ENCODE measurements at places on chromosomes 3 and 15.

DNA sequence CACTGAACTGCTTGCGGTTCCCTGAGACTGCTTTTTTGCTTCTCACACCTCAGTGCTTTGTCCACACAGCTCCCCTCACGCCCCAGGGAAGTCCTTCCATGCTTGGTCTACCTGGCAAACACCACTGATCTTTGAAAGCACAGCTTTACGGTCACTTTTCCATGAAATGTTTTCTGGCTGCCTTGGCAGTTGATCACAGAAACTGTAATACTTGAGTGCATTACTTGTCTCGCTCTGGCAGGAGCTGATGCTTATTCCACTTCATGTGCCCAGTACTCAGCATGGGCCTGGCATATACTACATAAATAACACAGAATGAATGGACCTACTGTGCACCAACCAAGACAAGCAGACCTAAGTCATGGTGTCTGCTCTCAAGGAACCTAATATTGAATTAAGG lies 121.1 kb downstream of the MEX3B start:
- no peak for DNase-seq

- DNase-seq, result peak; percentile 44
Measured at GRCh38 chr15:67150023-67150860, 84.8 kb downstream of the SMAD3 start.

- no peak for DNase-seq
Measured at GRCh38 chr15:61155741-61156700, 73.1 kb downstream of the RORA start.

DNA sequence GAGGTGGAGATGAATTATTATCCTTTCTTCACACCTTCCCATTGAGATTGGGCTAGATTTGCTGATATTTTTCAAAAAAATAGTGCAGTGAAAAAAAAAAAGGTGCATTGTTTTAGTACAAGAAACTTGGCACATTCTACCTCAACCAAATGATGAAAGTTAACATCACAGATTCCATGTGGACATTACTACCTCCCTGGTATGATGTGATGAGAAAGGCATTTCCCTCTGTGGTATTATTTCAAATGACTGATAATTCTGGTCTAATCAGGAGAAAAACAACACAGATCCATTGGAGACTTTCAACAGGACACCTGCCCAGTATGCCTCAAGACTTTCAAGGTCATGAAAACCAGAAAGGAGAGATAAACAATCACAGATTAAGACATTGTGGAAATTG lies 313.4 kb downstream of the BCHE start:
- no peak for DNase-seq

DNA sequence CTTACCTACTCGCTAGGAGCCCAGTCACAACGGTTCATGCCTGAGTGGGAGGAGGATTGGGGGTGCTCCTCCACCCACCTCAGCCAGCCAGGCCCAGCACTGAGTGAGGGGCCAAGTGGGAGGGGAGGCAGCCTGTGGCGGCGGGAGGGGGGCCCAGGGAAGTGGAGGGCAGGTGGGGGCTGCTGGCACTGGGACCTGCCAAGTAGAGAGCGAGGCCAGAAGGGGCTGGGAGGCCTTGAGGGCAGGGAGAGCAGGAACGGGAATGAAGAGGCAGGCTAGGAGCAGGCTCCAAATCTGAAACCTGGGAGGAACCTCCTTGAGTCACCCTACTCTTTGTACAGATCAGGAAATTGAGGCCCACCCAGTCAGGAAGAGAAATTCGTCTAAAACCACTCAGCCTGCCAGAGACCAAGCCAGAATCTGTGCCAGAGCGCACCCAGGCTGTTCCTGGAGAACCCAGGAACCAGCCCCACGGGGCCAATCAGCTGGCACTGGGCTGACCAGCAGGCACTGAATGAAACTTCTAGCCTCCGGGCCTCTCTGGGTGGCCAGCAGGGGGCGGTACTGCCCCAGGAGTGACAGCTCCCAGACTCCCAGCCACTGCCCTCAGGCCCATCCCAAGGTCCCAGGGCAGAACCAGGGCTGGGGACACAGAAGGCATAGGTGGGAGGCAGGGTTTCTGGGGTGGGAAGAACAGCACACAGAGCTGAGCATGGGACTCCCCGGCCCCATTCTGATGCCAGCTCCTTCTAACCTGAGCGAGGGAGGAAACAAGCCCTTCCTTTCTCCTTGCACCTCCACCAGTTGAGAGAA lies 14.8 kb upstream of the CYP11A1 start:
- DNase-seq, result peak; percentile 86

GRCh38 chr3:61601831-61602230 lies 40.5 kb downstream of the PTPRG start:
- DNase-seq, result no peak

DNA sequence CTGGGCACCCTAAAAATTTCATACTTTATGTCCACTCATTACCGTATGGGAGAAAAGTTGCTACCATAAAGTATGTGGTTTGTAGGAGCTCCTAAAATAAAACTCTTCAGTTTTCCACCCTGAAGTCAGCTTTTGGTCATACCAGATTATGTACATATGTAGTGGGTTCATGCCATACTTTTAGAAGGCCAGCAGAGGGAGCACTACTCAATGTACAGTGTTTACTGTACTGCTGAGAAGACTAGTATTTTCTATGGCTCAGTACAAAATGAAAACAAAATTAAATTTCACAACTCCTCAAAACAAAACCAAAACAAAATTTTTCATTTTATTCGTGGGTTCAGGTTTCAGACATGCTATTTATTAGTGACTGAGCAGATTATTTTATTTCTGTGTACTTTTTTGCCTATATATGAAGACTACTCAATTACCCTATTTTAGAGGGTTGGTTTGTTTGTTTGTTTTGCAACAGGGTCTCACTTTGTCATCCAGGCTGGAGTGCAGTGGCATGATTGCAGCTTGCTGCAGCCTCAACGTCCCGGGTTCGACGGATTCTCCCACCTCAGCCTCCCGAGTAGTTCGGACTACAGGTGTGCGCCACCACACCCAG lies 24.3 kb downstream of the NXPE3 start:
- peak; percentile 87 for DNase-seq

DNA sequence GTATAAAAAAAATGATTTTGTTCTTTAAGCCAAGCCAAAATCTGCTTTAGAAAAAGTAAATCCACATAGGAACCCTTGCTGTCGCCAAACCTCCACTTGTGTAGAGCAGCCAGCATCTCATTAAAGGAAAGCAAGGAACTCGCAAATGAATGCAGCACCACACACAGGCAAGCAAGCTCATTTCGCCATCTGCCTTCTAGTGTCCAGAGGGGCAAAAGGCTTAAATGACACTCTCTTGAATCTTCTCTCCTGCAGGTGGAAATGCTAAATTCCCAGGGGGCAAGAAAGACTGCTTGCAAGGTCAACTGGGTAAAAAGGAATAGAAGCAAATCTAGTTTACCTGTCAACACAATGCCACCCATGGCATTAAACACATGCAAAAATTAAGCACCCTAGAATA lies 2.4 kb downstream of the MB21D2 start:
- peak; percentile 76 for DNase-seq

DNA sequence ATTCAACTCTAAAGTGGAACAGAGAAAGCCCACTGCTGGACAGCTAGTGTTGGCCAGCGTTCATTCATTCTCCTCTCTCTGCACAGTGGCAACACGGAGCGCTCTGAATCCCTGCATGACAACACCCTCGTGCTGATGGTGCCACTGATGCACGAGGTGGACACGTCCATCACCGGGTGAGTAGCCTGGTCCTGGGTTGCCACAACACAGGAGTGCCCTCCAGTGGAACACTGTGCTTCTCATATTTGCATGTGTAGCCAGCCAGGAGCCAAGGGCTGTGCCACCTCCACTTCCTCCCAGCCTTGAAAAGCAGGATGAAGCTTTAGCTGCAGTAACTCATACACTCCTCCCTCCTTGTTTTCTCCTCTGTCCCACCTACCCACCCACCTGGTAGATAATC lies 120.0 kb upstream of the CTDSPL start:
- peak; percentile 16 for DNase-seq

DNA sequence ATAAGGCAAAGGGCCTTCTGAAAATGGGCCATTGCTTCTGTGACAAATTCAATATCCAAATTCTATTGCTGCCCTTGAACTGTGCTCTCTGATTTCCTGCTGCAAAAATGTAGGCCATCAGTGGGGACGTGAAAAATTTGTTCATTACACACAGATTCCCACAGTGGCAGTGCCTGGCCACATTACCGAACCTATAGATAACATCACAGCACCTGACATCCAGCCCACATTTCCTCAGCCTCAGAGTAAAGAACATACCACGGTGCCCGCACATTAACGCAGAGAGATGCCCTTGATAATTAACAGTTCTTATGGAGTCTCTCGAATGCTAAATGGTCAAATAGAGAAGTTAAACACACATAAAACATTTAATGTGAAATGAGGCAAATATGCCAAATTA lies 931.6 kb upstream of the CFAP20DC start:
- no peak for DNase-seq

GRCh38 chr15:90982135-90982534 lies 12.2 kb downstream of the PRC1 start:
- DNase-seq, result no peak

- DNase-seq, result no peak
Measured at GRCh38 chr3:141342386-141342785, 25.9 kb upstream of the ZBTB38 start.

DNA sequence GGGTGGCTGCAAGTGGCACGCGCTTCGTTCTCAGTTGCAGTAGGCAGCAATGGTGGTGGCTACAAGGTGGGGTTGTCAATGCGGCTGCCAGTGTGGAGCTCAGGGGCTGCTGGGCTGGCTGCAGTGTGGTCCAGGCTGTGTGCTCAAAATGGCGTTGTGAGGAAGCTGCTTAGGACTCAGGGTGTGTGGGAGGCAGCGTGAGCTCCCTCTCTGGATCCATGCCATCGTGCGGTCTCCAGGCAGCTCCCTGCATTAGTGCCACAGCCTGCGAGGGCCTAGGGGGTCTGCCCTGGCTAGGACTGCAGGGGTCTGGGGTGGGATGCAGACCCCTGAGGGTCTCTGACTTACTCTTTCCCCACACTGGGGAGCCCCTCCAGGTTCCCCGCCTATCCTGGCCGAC lies 397.2 kb downstream of the OCA2 start:
- no peak for DNase-seq

DNA sequence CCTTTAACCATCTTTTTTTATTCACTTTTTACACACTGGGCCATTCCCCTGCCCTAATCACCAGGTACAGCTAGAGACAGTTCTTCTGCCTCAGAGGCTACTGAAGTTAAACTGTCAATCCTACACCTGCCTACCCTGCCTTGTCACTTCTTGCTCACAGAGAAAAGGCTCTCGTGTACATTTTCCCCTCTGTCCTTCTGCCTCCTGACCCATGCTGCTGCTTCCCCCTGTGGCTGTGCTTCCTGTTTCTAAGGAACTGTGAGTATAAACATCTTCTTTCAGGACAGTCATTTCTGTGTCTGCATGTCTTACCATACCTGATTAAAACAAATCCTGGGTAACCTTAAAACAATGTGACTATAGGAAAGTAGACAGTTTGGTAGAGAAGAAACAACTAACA lies 236.4 kb upstream of the MRPL3 start:
- DNase-seq, result no peak

DNA sequence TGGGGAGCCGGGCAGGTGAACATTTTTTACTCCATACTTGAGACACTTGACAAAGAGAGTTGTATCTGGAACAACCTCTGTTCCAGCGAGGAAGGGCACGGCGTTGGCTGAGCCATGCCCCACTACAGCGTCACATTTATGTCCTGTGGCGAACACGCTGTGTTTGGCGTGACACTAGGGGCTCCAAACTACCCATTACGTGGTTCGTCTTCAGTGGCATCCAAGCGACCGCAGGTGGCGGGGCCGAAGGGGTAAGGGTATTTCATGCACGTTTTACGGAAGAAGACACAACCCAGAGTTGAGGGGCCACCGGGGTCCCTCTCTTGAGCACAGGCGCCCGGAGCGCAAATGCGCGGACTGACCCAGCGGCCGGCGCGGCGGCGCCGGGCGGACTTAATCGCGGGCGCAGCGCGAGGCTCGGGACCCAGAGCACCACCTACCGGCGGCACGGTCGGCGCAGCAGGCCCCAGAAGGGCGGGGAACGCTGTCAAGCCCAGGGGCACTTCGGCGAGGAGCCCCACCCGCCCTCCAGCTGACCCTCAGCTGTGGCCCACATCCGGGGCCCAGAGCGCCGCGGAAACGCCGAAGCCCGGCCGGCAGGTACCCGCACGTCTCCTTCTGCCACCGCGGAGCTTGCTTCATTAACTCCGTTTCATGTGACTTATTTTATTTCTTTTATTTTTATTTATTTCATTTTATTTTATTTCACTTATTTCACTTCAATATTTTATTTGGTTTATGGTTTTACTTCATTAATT lies 36.4 kb upstream of the TRIM71 start:
- peak; percentile 57 for DNase-seq

DNA sequence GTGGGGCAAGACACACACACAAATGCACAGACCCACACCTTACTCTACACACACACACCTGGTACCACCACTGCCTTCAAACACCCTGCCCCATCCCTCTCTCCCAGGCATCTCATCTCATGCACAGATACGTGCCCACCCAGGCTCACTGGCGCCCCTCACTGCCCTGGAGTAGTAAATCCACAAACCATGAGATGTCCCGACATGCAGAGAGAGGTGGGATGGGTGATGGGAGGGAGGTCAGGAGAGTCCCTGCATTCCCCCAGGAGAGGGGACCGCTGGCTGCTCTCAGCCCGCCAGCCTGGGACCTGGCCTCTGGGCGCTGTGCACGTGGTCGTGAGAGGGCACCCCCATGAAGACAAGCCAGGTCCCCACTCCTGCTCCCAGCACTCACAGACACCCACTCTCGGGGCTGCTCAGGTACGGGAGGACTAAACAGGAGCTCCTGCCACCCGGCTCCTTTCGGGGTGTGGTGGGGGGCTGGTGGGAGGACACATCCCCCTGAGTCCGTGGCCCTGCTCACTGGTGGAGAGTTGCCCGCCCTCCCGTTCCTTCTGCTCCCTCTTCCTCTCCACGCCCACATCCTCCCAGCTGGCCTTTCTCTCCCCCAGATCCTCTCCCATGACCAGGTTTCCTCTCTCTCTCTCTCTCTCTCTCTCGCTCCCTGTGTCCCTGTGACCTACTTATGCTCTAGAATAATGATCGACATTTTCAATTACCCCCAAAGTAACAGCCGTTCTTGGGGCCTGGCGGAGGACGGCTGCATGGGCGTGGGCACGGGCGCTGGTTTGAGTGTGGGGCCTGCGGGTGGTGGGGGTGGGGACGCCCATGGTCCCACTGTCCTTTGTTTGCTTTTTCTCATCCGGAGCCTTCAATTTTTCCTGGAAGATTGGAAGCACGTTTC lies 18.9 kb upstream of the CSPG4 start:
- peak; percentile 67 for DNase-seq

GRCh38 chr3:158085931-158086330 lies 20.3 kb downstream of the SHOX2 start:
- DNase-seq, result no peak

- no peak for DNase-seq
Measured at GRCh38 chr3:24526640-24527212, 32.1 kb upstream of the THRB start.

- DNase-seq, result no peak
Measured at GRCh38 chr3:74633021-74633420, 18.6 kb upstream of the CNTN3 start.

GRCh38 chr3:59339818-59340217 lies 290.0 kb upstream of the CFAP20DC start:
- DNase-seq, result no peak

DNA sequence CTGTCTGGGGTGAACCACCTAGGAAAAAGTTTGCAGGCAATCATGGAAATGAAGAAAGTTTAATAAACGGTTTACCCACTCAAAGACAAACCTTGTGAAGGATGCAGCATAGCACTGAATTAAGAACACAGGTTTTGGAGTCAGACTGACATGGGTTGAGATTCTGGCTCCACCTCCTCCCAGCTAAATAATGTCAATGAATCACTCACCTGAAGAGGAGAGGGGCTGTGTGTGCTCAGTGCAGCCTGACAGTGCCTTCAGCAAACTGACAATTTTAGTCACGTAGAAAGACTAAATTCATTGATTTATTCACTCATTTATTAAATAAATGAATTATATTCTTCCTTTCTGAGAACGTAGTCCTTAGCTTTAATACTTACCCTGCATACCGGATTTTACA lies 18.9 kb downstream of the NR1I2 start:
- no peak for DNase-seq
